Neural progenitor cell (in vitro differentiated cells): ENCODE measurements at places on chromosomes 12 and 14.

DNA sequence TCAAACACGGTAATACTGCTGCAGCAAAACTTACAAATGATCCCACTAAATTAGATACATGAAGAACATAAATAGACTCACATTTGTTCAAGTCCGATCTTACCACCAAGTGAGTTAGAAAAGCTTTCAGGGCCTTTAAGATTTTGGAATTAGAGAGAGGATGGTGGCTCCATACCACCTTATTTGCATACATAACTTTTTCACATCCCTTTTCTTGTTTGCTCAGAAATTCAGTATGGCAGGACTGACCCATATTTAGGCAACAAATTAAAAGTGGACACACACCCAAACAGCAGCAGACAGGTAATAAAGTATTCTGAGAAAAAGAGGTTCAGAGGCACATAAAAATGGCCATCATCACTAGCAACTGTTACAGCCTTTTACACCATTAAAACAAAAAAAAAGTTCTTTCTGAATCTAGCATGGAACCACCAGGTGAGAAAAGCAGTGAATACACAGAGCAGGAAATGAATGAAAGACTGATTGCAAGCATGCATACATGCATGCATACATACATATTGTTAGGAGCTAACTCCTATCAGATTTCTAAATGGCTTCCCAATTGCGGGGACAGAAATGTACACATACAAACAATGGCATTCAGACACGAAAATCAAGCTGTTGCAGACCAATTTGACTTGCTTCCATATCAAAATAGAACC, 23.3 kb downstream of the STXBP6 start:
- no peak for DNase-seq

GRCh38 chr14:34715127-34715863, 902 bp upstream of the CFL2 start:
- no peak for DNase-seq

DNA sequence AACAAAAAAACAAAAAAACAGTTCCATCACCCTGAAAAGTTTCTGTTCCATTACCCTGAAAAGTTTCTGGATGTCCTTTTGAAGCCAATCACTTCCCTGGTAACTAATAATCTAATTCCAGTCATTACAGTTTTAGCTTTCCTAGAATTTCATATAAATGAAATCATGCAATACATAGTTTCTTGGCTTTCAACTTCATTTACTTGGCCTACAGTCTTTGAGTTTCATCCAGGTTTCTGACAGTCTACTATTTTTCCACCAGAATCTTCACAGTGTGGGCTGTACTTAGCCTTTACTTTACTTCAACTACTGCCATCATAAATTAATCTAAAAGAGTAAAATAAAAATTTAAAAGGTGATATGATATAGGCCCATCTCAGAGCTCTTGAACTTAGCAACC, 55.5 kb downstream of the RPS6KA5 start:
- no peak for DNase-seq

DNA sequence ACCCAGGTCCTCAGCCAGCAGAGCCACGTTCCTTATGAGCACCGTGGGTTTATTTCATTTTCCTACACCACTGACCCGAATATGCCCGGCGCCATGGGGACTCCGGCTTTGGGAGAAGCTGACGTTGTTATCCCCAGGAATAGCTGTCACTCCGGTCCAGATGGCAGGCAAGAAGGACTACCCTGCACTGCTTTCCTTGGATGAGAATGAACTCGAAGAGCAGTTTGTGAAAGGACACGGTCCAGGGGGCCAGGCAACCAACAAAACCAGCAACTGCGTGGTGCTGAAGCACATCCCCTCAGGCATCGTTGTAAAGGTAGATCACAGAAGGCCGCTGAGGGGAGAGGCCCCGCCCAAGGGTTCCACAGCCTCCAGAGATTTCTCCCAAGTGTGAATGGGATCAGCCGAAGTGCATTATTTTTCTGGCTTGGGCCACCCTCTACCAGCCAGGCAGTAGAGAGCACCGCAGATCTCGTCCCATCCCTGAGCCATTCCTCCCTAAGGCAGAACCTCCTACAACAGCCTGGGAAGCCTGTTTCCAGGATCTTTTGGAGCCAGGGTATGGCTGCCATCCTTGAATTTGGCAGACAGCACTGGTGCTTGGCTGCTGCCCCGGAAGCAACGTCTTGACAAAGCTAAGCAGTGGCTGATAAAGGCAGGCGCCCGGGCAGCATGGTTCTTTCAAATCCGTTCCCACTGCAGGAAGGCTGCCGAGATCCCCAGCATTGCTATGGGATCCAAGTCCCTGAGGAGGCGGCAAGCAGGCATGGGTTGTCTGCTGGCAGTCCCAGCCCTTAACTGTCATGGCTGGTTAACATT, 17.8 kb downstream of the CDK2AP1 start:
- DNase-seq = no peak

- no peak for DNase-seq
Observed at GRCh38 chr12:116130431-116130830, 147.1 kb downstream of the MED13L start.

DNA sequence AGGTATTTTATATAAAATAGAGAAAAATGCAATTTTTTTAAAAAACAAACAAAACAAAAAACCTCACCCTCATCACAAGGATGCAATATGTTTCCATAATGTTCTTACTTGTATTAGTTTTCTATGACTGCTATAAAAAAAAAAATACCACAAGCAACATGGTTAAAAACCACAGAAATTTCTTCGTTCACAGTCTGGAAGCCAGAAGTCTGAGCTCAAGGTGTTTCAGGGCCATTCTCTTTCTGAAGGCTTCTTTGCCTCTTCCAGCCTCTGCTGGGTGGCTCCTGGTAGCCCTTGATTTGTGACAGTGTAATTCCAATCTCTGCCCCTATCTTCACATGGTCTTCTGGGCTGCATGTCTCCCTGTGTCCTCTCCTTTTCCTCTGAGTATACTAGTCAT, 21.5 kb upstream of the SSTR1 start:
- no peak for DNase-seq

DNA sequence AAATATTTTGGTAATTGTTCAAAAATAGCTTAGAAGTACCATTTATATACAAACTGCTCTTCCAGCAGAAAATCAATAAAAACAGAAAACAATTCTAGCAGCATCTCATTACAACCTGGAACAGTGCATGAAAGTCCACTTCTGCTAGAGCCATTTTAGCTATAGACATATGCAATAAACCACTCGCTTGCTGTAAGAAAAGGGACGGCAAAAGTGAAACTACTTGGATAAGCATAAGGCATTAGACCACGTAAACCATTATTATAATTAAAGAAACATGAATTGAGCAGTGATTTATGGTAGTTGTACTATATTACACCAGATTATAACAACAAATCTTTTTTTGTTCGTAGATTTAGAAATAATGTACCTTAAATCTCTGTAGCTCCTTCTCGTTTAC, 48.7 kb downstream of the LRIG3 start:
- DNase-seq = no peak

DNA sequence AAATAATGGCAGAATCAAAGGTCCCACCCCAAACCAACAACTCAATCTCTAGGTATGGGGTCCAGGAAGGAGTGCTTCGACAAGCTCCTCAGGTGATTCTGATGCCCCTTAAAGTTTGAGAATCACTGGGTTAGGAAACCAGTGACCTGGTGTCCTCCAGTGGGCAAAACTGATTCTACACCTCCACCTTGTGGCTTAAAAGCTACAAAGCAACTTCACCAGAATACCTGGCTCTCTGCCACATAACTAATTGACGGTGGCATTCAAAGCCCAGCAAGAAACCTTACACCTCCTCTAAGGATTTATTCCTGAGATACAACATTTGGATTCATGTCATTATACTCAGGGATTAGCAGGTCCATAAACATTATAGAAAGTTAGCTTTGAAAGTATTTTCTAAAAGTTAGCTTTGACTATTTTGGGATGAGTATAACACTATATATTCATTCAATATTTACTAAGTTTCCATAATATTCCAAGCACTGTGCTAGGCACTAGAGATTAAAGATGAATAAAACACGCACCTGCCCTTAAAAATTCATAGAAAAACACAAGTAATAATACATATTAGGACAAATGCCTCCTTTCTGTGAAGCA, 45.4 kb downstream of the DCAF5 start:
- peak; percentile 68 for DNase-seq

DNA sequence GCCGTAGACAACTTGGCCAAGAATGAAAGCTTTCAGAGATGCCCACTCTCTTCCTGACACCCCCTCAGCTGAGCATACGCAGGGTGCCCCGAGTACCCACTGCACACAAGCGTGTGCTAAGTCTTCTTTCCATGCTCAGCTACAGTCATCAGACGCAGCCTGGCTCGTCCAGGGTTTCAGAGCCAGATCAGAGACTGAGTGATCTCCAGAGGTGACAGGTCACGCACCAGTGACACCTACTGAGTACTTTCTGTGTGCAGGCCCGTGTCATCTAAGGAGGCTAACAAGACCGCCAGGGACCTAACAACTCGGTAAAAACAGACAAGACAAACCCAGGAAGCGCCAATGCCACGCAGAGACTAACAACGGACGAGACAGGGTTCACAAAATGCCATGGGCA, 25.1 kb downstream of the STX2 start:
- no peak for DNase-seq

- peak; percentile 30 for DNase-seq
Observed at GRCh38 chr14:38419579-38419978, 163.7 kb upstream of the CLEC14A start.

- no peak for DNase-seq
Observed at GRCh38 chr12:55703288-55703687, 4.4 kb downstream of the ITGA7 start.

GRCh38 chr14:76267322-76268046, 108.5 kb upstream of the ESRRB start:
- peak; percentile 42 for DNase-seq

- no peak for DNase-seq
Observed at GRCh38 chr12:7884689-7885088, 12.0 kb upstream of the SLC2A14 start.

GRCh38 chr12:25960961-25961360, 2.5 kb downstream of the RASSF8 start:
- DNase-seq = no peak

DNA sequence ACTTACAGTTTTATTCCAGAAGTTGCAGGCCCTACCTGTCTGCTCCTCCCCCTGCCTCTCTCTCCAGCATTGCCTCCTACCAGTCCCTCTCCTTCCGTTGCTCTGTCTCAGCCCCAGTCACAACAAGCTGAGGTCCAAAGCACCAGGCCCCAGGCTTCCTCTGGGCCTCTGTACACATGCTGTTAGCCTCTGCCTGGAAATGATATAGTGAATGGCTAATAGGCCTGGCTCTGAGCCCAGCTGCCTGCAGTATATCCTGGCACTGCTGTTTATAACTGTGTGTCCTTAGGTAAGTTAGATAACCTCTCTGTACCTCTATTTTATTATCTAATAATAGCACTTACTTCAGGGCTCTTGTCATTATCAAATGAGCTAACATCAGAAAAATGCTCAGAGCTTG, 114.9 kb upstream of the PWP1 start:
- no peak for DNase-seq

DNA sequence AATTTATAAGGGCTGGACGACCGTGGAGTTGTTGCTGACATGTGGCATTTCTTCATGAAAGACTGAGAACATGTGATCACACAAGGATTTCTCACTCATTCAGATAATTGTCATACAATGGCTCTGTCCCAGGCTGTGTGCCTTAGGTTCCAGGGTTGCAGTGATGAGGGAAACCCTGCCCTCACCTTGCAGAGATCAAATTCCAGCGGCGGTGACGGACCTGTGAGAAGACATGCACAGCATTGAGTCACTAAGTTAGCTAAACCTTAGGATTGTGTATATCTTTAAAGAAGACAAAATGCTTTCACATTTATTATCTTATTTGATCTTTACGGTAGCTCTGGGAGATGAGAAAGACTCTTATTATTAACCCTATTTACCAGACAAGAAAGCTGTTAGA, 1029.1 kb downstream of the BCL11B start:
- no peak for DNase-seq

GRCh38 chr12:104751120-104751519, 207.0 kb downstream of the SLC41A2 start:
- DNase-seq = peak; percentile 31

DNA sequence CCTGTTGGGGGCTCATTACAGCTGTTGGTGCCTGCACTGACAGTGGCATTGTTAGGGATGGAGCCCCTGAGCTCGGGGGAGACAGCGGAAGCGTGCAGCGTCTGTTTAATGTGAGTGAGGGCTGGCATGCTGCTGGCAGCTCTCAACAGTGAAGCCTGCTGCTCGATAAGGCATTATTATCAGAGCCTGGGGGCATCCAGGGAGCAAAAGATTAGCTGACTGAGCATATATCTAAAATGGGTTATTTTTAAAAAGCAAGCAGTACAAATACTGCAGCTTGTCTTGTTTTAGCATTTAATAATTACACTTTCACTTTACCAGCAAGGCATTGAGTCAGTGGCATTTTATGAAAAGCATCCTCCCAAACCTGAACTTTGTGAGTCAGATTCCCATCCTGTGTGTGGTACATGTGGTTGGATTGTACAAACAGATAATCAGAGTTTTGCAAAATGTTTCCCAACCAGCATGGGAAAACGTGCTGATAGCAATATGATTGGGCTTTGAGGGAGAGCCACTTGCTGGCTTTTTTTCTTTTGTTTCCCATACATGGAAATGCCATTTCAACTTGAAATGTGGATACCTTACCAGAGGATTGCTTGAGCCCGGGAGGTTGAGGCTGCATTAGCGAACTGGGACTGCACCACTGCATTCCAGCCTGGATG, 150.8 kb downstream of the PRKCH start:
- DNase-seq = no peak

GRCh38 chr12:87529413-87529812, 499.8 kb downstream of the C12orf50 start:
- no peak for DNase-seq

- no peak for DNase-seq
Observed at GRCh38 chr12:18586581-18586980, 151.2 kb downstream of the PLCZ1 start.

DNA sequence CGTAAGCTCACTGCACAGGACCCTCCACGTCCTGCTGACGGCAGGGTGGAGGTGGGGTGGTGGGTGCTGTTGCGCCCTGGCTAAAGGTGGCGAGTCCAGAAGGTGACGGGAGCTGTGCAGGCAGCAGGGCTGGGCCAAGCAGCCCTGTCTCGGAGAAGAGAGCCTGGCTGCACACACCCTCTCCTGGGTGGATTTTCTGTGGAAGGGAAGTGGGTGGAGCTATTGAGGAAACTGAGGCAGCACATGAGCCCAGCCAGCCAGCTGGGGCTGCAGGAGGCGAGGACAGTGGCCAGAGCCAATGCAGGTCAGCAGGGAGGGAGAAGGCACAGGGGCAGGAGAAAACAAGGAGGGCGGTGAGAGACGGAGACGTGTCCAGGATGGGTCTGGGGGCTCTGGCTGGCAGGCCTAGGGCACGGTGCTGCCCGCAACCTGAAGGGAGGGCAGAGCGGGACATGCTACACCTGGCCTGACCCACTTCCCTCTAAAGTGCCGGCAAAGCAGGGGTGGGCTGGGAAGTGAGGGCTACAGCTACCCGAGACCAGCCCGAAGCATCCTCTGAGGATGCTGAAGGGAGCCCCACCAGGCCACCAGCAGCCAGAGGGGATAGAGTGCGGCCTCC, 20.5 kb downstream of the BTBD6 start:
- no peak for DNase-seq

- DNase-seq = peak; percentile 79
Observed at GRCh38 chr12:52082988-52083637, 3.6 kb downstream of the SMIM41 start.
